Stimulated activated CD4-positive, alpha-beta T cell treated with anti-CD3 and anti-CD28 coated beads, Interleukin-12 subunit alpha, Interleukin-12 subunit beta, amount 100 ng/mL, for 4 hours (primary cell): ENCODE measurements at places on chromosomes 7 and 10.

GRCh38 chr7:129218514-129219062, 6.2 kb upstream of the AHCYL2 start:
- DNase-seq, result peak; percentile 72

DNA sequence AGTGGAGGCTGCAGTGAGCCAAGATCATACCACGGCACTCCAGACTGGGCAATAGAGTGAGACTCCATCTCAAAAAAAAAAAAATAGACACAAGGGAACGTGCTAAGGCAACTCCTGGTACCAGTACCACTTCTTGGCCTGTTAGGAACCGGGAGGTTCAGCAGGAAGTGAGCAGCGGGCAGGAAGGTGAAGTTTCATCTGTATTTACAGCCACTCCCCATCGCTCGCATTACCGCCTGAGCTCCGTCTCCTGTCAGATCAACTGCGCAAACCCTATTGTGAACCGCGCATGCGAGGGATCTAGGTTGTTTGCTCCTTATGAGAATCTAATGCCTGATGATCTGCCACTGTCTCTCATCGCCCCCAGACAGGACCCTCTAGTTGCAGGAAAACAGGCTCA, 69.9 kb upstream of the FOXK1 start:
- no peak for DNase-seq

DNA sequence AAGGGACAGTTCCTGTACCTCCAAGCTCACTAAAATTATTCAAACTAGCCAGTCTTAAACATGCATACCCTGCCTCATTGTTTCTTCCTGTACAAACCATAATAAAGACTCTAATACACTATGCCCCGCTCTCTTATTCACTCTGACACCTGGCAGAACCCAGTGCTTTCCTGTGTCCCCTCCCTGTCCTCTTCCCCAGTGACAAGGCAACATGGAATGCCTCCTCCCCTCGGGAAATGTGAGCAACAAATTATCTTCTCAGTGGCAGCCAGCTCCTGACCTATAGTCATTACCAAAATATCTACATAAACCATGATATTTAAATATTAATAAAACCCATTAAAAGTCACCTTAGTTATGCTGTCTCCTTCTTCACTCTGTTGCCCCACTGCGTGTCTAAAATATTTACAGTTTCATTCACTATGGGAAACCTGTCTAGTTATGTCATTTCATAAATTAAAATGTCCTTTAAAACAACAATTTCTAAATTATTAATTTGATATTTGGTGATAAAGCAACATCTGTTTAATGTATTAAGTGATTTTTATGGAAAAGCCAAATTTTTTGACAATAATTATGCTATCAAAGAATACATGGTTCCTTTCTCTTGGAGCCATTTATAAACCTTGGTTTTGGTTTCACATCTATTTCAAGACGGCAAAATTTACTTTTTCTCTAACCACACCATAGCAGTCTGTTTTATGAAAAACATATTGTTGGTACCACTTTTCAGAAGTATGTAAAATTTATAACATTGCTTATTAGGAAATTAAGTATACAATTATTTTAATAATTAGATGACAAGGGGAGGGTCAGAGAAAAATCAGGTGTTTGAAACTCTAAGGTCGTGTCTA, 1355.2 kb downstream of the XPNPEP1 start:
- DNase-seq, result no peak

DNA sequence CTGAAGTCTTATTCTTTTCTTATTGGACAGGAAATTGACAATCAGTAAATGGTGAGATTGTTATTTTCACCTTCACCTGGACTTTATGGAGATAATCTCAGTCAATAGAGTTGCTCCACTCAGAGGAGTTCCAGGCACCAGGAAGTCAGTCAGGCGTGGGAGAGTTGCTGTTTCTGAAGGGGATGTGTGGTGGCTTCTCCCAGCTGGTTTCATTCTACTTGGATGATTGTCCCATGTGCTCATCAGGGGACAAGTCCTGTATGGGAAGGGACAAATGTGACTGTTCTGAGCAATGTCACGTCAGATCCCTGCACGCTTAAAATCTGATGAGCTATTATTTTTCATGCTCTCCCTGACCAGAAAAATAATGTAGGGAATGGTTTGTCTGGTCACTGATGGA, 222.5 kb upstream of the PITRM1 start:
- DNase-seq, result no peak

GRCh38 chr10:121418126-121418777, 180.0 kb downstream of the FGFR2 start:
- DNase-seq, result no peak
